ENCODE measurements at places on chromosomes 2 and 18. TPM values are rescaled to one million over a fixed set of nuclear protein-coding genes. Genes with fewer than 3 reads are reported as not detected.

GRCh38 chr2:10513201-10513600 is 65.1 kb upstream of the ODC1 start:
- peaks cover 28% of the 10 kb centered on the region for H3K36me3 ChIP-seq
- H3K4me3 ChIP-seq = no peak overlapping the region
- no peaks in the 10 kb centered on the region for H3K4me1 ChIP-seq
- H3K27me3 ChIP-seq = no peaks in the 10 kb centered on the region
- DNase-seq = no peak
- H3K27ac ChIP-seq = no peak overlapping the region

DNA sequence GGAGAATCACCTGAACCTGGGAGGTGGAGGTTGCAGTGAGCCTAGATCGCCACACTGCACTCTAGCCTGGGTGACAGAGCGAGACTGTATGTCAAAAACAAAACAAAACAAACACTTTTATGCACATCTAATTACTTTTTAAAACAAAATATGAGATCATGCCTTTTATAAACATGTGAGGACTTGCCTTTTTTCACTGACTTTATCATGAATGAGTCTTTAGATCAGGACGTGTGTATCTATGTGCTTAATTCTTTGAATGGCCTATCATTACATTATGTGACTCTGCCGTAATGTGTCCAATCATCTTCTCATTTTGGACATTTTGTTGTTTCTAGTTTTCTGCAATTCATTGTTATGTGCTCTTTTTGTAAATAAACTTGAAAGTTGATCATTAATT is 58.7 kb downstream of the FAM117B start:
- DNase-seq = no peak
- H3K4me1 ChIP-seq = peaks cover 48% of the 10 kb centered on the region
- H3K27ac ChIP-seq = no peak overlapping the region
- H3K27me3 ChIP-seq = no peaks in the 10 kb centered on the region

DNA sequence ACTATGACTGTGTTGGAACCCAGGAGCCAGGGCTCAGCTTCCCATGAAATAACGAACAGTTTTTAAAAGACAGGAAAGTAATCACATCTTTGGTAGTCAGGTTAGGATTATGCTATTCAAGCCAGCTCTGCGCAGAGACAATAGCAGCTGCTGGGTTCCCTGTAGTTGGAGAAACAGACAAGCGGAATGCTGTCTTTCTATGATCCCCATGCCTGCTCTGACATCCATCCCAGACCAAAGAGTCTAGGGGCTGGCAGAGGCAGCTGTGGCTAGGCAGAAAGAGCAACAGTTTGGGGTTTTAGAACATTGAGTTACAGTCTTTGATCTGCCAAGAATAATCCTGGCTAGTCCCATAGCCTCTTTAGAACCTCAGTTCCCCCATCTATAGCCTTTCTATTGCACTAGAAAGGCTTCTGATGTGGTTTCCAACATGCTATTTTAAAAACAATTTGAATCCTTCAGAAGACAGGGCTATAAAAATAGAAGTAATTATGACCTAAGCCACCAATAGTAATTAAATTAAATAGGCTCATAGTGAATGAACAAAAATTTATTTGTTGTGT is 146.8 kb downstream of the MTX2 start:
- peaks cover 9% of the 10 kb centered on the region for H3K27me3 ChIP-seq
- H3K27ac ChIP-seq = no peak overlapping the region
- H3K4me1 ChIP-seq = no peaks in the 10 kb centered on the region
- no peaks in the 10 kb centered on the region for H3K36me3 ChIP-seq
- DNase-seq = no peak

- H3K27me3 ChIP-seq = no peaks in the 10 kb centered on the region
- no peak for DNase-seq
- H3K36me3 ChIP-seq = no peaks in the 10 kb centered on the region
- H3K4me3 ChIP-seq = no peak overlapping the region
- H3K4me1 ChIP-seq = no peaks in the 10 kb centered on the region
These were observed 204.9 kb upstream of the ACVR2A start for GRCh38 chr2:147639891-147640290.

GRCh38 chr2:118246726-118247125 is 158.5 kb downstream of the INSIG2 start:
- no peak overlapping the region for H3K4me3 ChIP-seq
- no peaks in the 10 kb centered on the region for H3K4me1 ChIP-seq
- peaks cover 41% of the 10 kb centered on the region for H3K27me3 ChIP-seq
- no peak for DNase-seq
- H3K27ac ChIP-seq = no peak overlapping the region

DNA sequence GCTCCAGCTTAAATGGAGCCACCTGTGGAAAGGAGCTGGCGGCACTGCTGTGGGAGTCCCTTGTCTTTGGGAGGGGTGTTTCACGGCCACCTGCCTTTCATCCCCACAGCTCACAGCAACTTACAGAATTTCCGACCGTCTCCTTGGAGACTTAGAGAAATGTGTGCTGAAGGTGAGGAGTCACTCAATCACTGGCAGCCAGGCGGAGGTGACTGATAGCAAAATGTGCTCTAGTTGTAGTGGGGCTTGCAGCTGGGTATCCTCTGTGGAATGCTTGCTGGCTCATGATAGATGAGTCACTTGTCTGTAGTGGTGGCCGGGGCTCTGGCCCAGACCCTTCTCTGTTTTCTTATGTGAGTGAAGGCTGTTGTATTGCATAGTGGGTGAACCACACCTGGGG is 110.7 kb downstream of the SH3RF3 start:
- no peak for DNase-seq
- H3K4me3 ChIP-seq = no peak overlapping the region
- no peaks in the 10 kb centered on the region for H3K27me3 ChIP-seq
- peaks cover 35% of the 10 kb centered on the region for H3K4me1 ChIP-seq
- no peaks in the 10 kb centered on the region for H3K36me3 ChIP-seq
- peak overlapping the region; percentile 74 for H3K27ac ChIP-seq

DNA sequence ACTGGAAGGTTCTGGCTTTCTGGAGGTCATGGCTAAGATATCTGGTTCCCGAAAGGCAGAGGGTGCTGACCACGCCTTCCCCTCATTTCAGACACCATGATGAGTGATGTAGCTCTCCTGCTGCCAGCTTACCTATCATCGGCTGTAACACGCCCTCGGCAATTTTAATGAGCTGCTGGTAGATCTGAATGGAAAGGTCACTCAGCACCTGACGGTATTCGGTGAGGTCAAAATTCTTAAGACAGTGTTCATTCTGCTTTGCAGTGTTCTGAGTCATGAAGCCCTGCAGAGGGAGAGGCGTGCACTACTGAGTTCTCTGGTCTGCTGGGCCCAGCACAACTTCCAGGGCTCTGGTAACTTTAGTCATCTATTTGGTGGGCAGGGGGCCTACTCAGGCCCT is 25.7 kb upstream of the ACAA2 start:
- H3K27ac ChIP-seq = no peak overlapping the region
- DNase-seq = no peak
- no peaks in the 10 kb centered on the region for H3K36me3 ChIP-seq
- H3K4me3 ChIP-seq = no peak overlapping the region

DNA sequence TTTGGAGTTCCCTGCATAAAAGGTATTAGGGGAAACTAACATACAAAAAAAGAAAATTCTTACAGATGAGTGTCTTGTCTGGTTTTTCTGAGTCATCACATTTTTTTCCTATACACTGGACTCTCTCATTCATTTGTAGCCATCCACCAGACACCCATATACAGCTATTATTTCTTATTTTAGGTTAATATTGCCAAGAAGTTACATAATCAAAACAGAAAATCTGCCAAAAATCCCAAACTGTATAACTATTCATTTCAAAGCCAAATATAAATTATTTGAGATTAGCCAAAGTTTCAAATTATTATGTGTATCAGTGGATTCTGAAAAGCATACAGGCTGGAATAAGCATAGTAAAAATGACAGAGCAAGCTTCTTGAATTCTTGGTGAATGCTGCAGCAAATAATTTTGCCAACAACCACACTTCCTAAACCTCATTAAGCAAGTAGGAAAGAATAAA is 191.2 kb downstream of the NCKAP5 start:
- H3K27ac ChIP-seq = no peak overlapping the region
- H3K27me3 ChIP-seq = no peaks in the 10 kb centered on the region
- H3K4me1 ChIP-seq = no peaks in the 10 kb centered on the region
- no peak for DNase-seq
- no peaks in the 10 kb centered on the region for H3K36me3 ChIP-seq

DNA sequence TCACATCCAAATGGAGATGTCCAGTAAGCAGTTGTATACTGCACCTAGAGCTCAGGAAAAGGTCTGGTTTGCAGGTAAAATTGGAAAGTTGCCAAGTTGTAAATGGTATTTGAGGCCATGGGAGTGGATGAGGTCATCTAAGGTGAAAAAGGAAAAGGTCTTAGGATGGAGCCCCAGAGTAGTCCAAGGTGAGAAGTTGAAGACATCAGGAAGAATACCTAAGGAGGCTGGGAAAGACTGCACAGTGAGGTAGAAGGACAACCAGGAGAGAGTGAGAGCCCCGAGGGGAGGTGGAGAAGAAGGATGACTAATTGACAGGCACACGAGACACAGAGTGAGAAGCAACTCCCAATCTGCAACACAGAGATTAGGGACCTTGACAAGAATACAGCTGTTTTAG is 10.7 kb downstream of the DPP4 start:
- H3K4me1 ChIP-seq = peaks cover 19% of the 10 kb centered on the region
- peaks cover under 1% of the 10 kb centered on the region for H3K27me3 ChIP-seq
- no peak overlapping the region for H3K27ac ChIP-seq

- H3K27me3 ChIP-seq = no peaks in the 10 kb centered on the region
- peak overlapping the region; percentile 84 for H3K27ac ChIP-seq
- no peaks in the 10 kb centered on the region for H3K36me3 ChIP-seq
- H3K4me3 ChIP-seq = peak overlapping the region; percentile 98
- H3K4me1 ChIP-seq = peaks cover 31% of the 10 kb centered on the region
- peak; percentile 27 for DNase-seq
These were observed 834 bp upstream of the BUB1 start for GRCh38 chr2:110678457-110679336.

DNA sequence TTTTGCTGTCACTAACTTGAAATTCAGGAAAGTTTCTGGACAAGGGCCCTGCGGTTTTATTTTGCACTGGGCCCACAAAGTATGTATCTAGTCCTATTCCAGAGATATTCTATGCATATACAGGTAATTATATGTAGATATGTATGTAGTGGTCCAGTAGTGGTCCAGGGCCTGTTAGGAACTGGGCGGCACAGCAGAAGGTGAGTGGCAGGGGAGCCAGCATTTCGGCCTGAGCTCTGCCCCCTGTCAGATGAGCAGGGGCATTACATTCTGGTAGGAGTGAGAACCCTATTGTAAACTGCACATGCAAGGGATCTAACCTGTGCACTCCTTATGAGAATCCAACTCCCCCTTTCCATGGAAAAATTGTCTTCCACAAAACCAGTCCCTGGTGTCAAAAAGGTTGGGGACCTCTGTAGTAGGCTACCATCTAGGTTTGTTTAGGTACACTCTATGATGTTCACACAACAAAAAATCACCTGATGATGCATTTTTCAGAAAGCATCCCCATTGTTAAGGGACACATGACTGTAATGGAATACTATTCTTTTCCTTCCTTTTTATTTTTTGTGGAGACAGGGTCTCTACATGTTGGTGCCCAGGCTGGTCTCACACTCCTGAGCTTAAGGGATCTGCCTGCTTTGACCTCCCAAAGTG is 2.8 kb upstream of the PPP4R3B start:
- H3K4me3 ChIP-seq = no peak overlapping the region
- peaks cover 8% of the 10 kb centered on the region for H3K36me3 ChIP-seq

- peak overlapping the region; percentile 87 for H3K4me3 ChIP-seq
- peak; percentile 92 for DNase-seq
- peak overlapping the region; percentile 95 for H3K27ac ChIP-seq
- H3K4me1 ChIP-seq = peaks cover 52% of the 10 kb centered on the region
These were observed 15.1 kb downstream of the C2orf74 start for GRCh38 chr2:61176755-61177726.

Gene CHRND
- polyA plus RNA-seq = not detected

All from naive B cell (primary cell).